ENCODE measurements at places on chromosomes 2 and 18.

- no peak for DNase-seq
These were observed 194.9 kb upstream of the HNMT start for GRCh38 chr2:137769406-137769805.

- DNase-seq: no peak
These were observed 101.5 kb upstream of the SETBP1 start for GRCh38 chr18:44579028-44579702.

DNA sequence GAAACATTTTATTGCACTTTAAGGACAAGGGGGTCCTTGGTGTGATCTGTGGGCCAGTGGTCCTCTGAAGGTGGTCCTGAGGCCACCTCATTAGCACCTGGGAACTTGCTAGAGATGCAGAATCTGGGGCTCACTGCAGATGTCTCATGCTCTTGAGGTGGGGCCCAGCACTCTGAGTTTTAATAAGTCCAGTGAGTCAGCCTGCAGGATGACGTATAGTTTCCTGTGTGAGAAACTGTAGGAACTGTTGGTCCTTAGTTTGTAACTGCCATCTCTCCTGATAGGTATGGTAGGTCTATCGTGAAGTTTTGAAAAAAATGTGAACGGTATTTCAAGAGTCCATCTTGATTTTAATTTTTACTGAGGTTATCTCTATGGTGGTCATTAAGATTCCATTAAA is 2.8 kb downstream of the TRPM8 start:
- DNase-seq: no peak

GRCh38 chr2:58594175-58594574 is 353.1 kb upstream of the FANCL start:
- DNase-seq: no peak

DNA sequence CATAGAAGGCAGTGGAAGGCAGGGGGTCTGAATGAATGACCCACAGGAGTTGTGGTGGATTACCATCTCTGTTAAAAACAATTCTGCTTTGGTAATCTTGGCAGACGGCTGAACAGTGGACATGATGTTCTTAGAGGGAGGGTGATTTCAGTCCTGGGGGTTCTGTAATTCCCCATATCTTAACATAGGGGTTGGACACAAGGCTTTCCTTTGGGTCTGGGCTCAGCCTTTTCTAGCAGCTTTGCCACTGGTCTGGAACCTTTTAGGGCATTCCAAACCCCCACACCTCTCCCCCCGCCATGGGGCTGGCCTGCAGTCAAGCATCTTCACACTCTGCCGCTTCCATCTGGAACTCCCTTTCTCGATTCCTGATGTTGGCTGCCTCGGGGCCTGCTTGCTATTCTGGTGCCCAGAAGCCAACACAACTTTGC is 50.3 kb downstream of the RPL37A start:
- DNase-seq: no peak

DNA sequence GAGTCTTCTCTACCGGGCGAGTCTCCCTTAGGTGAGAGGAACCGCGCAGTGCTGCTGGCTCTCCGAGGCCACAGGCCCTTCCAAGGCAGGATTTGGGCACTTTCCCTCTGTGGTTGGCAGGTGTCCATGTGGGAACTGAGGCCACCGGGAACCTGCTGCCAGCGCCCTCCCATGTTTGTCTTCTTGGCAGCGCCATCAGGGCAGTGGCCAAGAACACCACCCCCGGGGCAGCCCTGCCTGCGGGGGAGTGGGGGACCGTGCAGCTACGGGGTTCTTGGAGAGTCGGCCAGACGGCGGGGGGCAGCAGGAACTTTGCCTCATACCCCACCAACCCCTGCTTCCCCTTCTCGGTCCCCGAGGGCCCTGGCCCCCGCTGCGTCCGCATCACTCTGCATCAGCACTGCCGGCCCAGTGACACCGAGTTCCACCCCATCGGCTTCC is 10.0 kb downstream of the CAPN10 start:
- no peak for DNase-seq

Measured in islet precursor cell (in vitro differentiated cells).